Pancreas (tissue), 10 donors: ENCODE measurements at places on chromosomes 2 and 18. TPM values are rescaled to one million over a fixed set of nuclear protein-coding genes. Genes with fewer than 3 reads are reported as not detected.

The CEP192 gene
- 20.7 TPM for total RNA-seq

The TTC32 gene
- 3.3 TPM for total RNA-seq

The UGT1A6 gene
- not detected for total RNA-seq

The OR6B2 gene
- not detected for total RNA-seq

The DYNAP gene
- total RNA-seq: not detected

The STON1 gene
- 2.5 TPM for total RNA-seq

The NT5DC4 gene
- not detected for total RNA-seq

The KCNG2 gene
- total RNA-seq: 0.22 TPM

The DCDC2C gene
- not detected for total RNA-seq

DNA sequence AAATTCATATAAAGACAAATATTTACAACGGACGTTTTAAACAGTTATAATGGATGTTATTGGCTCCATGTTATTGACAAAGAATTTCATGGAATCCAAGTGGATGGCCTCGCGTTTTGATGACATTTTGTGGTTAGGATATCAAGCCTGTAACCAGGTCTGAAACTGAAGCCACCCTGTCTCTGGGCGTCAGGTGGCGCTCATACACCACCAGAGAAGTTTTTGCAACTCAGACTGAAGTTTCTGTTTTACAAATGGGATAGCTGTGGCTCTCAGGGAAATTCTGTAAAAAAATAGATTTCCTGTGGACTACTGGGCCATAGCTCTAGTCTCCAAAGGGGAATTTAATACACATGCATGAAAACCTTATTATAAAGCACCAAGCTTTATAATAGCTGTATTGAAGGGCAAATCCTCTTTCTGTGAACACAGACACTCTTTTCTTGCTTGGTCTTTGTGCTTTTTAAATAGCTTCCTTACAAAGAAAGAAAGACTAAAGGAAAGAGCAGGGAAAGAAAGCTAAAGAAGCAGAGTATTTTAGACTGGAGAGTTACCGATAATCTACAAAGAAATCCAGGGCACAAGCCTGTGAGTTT, 86.7 kb downstream of the C18orf54 start:
- peak; percentile 29 for DNase-seq

DNA sequence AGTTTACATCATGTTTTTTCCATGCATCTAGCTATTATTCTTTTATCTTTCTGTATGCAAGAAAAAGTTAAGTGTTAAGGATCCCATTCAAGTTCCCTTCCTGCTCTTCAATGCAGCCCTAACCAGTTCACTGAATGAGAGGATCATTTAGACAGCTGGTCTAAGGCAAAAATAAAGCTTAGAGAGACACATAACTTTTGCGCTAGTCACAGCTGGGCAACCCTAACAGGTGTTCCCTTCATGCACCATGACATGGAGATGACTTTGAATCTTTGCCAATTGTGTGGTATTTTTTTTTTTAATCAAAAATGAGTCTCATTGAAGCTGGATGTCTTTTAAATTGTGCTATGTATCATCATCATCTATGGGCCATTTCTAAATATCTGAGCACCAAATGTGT, 393.8 kb upstream of the CYRIA start:
- no peak for DNase-seq

DNA sequence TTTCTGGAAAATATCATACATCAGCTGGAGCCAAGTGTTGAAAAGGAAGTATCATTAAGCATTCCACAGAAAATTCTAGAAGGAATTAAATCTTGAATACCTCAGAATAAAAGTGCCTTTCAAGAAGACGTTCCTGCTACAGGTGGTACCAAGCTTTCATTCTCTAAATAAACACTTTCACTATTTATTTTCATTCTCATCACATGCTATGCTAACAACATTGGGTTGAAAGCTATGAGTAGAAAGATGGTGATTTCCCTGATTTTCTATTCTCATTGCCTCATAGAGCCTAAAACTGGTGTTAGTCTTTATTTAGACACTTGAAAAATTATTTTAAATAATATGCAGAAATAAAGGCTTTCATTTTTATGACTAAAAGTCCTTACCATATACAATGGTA, 324.7 kb downstream of the LRP1B start:
- no peak for DNase-seq

DNA sequence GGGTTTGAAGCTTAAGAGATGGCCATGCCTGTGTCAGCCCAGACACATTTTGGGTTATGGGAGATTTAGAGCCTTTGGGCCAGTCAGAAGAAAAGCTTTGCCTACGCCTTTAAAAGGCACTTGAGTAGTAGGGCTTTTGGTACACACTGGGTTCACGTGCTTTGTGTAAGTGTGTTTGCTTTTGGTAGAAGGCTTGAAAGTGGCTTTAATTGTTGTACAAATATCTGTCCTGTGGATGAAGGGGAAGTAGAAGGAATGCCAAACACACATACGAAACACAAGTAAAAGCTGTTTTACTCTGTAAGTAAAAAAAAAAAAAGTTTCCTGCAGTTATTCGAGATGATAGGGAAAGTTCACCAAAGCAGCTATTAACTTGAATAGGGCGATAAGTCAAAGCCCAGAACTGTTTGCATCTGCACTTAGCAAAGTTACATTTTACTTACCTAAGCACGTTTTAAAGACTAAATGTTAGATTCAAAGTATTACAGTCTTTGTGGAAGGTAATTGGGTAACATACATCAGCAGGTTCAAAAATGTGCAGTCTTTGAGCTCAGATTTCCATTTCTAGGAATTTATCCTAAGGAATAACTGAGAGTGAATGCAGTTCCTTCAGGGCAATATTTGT, 75.4 kb downstream of the STK25 start:
- DNase-seq: no peak

GRCh38 chr2:19894134-19894792, 7.5 kb downstream of the TTC32 start:
- DNase-seq: no peak

- no peak for DNase-seq
These were observed 34.9 kb downstream of the BCL2L11 start for GRCh38 chr2:111155610-111156009.

- DNase-seq: no peak
These were observed 361.6 kb upstream of the TFPI start for GRCh38 chr2:187915810-187916209.

DNA sequence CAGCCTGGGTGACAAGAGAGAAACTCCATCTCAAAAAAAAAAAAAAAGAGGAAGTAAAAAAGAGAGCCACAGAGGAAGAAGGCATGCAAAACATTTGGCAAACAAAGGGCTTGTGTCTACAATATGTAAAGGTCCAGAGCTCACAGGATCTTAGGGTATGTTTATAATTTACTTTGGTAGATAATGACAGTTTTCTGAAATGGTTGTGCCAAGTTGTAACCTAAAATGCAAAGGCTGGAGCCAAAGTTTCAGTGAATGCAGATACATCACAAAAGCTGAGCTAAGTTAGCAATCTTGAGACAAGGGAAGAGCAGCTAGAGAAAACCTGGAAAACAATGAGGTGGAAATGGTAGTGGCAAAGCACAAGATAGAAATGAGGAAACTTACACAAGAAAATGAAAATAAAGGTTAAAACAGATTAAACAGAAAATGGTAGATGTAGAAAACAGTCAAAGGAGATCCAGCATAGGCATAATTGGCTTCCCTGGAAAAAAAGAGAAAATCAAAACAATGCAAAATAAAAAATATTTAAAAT, 77.5 kb upstream of the HK2 start:
- no peak for DNase-seq

DNA sequence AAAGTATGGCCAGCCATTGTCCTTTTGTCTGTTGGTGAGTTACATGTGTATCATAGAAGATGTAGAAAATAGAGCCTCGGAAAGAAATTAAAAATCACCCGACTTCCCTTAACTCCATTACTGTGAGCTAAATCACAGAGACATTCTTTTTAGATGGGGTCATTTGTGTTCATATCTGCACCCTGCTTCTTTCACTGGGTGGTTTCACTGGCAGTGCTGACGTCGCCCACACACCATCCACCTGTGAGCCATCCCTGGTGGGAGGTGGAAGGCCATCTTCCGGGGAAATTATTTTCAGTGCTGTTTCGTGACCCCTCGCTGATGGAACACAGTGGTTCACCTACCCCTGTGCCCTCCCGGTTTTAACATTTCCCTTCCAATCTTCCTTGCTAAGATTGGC, 21.2 kb downstream of the SH3BP4 start:
- DNase-seq: no peak

GRCh38 chr2:156329031-156329926, 3.2 kb downstream of the NR4A2 start:
- DNase-seq: no peak

- no peak for DNase-seq
These were observed 38.4 kb downstream of the LONRF2 start for GRCh38 chr2:100283724-100284501.

DNA sequence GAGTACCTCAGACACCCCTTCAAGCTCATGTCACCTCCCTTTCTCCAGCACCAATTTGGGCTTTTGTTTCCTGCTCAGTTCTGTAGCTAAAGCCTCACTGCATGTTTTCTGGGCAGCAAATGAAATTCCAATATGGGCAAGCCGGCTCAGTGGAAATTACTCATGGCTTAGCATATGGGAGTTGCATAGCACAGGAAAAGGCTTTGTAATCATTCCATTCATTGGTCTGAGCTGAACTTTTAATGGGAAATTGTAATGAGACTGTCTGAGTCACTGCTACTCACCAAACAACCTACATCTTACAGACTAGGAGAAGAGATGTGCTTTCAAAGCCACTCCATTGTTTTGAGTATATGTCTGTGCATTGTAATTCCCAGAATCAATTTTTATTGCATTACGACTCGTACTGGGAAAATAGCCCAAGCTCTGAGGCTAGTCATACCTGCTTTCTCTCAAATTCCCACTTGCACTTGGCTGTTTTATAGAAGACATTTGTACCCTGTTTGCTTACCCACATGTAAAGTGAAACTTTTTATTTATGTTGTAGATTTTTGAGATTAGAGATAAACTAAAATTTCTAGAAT, 139.5 kb upstream of the LRATD1 start:
- no peak for DNase-seq

DNA sequence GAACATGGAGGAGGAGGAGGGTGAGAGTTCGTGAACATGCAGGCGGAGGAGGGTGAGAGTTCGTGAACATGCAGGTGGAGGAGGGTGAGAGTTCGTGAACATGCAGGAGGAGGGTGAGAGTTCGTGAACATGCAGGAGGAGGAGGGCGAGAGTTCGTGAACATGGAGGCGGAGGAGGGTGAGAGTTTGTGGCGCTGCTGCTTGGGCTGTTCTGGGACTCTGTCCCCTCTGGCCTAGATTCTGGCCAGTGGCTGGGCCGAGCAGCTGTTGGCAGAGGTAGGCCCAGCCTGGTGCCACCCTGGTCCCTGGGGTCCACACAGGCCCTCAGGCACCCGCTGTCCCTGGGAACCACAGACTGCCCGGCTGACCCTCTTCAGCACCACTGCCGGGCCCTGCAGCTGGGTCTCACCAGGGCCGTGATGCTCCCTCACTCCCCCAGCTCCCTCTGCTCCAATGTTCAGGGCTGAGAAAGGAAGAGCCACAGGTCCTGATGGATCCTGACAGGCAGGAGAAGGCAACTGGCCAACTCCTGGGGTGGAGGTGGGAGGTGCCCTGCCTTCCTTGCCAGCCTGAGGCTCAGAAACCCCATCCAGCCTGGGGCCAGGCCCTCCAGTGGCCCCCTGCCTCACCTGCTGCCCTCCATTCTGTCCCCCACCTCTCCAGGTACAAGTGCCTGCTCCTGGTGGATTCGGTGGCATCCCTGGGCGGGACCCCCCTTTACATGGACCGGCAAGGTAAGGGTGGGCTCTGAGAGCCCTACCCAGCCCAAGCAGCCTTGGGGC, 3.9 kb downstream of the AGXT start:
- DNase-seq: no peak

- DNase-seq: no peak
These were observed 97.6 kb downstream of the POLE4 start for GRCh38 chr2:75055820-75056675.

DNA sequence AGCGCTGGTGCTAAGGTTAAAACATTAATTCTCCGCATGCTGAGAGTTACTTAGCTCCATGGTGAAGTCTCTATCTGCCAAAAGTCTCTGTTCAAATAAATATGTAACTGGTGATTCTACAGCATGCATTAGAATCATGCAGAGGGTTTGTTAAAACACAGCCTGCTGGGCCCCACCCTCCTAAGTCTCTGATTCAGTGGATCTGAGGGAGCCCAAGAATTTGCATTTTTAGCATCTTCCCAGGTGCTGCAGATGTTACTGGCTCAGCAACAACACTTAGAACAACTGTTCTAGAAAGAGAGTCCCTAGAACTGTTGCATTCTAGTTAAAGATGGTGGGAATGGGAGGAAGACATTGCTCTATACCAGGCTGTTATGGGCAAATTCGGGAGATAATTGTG, 73.4 kb downstream of the DPP10 start:
- DNase-seq: no peak

DNA sequence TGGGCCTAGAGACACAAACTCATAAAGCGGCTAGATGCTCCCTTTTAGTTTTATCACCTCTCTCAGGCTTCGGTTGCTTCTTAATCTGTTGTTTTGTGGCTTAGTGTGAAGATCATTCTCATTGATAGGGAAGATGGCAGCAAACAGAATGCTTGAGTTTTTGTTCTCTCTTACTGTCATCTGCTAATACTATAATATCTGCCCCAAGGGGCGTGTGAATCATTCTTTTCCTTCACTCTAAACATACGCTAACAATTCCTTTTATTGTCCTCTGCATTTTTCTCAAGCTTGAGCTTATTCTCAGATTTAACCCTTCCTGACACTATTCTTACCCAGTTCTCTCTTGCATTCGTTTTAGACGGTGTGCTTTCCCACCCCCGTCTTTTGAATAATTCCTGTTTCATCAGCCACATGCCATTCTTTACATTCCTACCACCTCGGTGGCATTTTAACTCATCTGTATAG, 323.9 kb upstream of the NRP2 start:
- DNase-seq: no peak

GRCh38 chr18:68298330-68298729, 416.6 kb downstream of the TMX3 start:
- DNase-seq: no peak

GRCh38 chr2:240401781-240402551, 33.5 kb upstream of the GPC1 start:
- no peak for DNase-seq

DNA sequence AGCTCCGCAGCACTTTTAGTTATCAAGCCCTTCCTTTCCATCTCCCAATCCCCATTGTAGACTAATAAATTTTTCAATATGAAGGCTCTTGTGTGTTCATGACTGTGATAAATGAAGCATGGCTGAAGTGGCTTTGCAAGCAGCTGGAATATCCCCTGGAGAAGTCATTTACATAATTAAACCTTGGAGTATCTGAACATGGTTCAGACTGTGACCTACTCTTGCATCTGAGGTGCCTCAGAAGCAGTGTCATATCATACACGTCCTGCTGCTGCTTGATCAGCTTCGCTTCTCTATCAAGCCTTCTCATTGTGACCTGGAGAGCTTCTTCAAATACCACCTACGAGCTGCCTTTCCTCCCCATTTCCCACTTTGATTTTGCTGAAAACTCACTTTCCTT, 48.4 kb upstream of the ZNF397 start:
- no peak for DNase-seq

DNA sequence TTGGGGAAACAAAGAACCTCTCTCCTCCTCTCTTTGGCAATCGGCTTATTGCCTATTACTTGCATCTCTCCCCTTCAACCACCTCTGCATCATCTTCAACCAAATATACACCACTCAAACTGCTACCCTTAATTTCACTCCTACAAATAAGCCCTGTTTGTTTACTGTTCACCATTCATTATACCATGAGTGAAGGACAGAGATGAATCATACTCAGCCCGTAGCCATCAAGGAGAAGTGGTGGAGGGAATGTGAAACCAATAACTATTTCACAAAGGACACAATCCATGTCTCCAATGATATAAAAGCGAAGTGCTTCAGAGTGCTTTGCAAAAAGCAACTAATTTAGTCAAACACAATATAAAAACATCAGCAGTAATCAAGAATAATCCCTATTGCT, 76.8 kb downstream of the CACNB4 start:
- no peak for DNase-seq
